ENCODE measurements at places on chromosomes 7 and 10.
A peak's percentile ranks its signal among the peaks of the same experiment; 100 is the strongest.

- no peak for DNase-seq
Measured at GRCh38 chr10:815338-816090, 116.0 kb downstream of the LARP4B start.

DNA sequence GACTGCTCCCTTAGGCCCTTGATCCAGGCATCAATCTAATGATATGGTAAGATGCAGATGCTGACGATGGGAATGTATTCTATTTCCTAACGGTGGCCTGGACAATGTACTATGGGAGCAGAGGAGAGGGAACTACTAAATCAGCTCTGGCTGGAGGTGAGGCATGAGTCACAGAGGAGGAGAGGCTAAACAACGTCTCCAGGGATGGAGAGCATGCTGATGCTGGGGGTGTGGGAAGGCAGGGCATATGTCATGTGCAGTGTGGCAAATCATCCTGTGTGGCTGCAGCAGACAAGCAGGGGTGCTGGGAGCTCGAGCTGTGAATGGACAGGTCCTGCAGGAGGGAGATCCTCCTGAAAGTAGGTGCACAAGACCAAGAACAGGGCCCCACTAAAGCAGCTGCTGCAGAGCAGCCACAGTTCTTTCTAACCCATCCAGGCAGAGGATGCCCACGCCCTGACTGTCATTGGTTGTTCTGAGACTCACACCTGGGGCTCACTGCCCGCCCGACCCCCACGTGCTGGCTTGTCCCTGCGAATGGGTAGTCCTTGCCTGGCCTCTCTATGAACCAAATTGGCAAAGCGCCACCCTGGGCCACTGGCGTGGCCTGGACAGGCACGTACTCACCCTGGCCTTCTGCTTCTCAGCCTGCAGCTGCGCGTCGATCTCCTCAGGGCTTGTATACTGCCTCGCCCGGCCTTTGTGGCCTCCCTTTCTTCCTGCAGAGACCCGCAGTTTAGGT is 4.0 kb downstream of the PDAP1 start:
- no peak for DNase-seq

DNA sequence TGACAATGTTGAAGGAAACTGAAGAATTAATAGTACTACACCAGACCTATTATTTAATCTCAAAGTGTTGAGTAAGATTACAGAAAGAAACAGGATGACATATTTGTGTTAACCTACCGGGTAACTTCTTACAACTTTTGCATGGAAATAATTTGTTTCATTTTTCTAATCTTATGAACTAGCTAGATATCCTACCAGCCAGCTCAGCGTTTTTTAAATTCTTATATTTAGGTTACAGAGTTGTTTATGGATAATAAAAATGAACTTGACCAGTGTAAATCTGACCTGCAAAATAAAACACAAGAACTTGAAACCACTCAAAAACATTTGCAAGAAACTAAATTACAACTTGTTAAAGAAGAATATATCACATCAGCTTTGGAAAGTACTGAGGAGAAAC is 37.0 kb downstream of the KIF11 start:
- DNase-seq: no peak

DNA sequence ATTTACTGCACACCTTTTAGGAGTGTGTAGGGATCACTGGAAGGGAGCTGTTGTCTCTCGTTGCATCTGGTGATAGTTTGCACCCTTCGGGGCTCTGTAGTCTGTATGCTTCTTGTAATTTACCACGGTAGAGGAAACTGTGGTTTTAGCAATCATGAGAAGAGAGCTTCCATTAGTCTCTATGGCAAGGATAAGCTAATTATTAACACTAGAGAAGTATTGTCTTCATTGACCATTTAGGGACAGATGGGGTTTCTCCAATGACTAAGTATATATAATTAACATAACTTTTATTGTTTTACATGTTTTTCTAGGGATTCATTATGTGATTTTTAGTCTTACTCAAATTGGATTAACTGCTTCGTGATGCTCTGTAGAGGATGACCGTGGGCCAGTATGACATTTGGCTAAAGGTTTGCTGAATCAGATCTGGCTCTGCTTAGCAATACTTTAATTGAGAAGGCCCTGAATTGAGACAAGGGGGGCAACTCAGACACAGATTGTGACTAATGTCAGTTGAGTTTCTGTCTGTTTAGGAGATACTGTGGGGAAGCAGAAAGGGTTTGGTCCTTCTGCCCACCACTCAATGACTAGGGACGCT is 8.7 kb downstream of the SLC18A2 start:
- no peak for DNase-seq

- DNase-seq: no peak
Measured at GRCh38 chr7:16061630-16062029, 359.7 kb downstream of the CRPPA start.

GRCh38 chr10:73768881-73769280 is 13.0 kb upstream of the CHCHD1 start:
- DNase-seq: peak; percentile 49

DNA sequence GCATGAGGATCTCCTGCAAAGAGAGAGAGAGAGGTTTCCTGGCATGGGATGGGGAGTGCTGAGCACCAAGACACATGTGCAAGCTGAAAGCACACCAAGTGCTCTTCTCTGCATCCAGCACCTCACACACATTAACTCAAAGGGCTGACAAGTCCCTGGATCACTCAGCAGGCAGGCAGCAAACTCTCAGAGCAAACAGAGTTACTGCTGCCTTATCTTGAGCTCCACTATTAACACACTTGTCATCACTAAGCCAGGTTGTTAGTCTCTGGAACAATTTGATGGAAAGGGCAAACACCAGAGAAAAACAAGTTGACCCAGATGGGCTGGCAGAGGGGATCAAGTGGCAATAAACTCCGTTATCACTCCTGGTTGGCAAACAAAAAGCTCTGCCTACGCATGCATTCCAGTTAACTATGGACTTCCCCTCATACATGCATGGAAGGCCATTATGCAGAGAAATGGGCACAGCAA is 349.9 kb downstream of the KCNMA1 start:
- no peak for DNase-seq

- no peak for DNase-seq
Measured at GRCh38 chr7:158549616-158550393, 37.8 kb downstream of the PTPRN2 start.

DNA sequence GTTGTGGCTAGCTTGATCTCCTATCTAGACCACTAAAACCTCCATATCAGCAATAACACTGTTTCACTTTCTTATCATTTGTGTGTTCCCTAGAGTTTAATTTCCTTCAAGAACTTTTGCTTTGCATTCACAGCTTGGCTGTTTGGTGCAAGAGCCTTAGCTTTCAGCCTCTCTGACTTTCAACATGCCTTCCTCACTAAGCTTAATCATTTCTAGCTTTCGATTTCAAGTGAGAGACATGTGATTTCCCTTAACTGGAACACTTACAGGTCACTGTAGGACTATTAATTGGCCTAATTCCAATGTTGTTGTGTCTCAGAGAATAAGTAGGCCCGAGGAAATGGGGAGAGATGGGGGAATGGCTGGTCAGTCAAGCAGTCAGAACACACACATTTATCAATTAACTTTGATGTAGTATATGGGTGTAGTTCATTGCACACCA is 10.6 kb upstream of the BPGM start:
- no peak for DNase-seq

- no peak for DNase-seq
Measured at GRCh38 chr7:87648316-87648715, 20.1 kb downstream of the RUNDC3B start.

DNA sequence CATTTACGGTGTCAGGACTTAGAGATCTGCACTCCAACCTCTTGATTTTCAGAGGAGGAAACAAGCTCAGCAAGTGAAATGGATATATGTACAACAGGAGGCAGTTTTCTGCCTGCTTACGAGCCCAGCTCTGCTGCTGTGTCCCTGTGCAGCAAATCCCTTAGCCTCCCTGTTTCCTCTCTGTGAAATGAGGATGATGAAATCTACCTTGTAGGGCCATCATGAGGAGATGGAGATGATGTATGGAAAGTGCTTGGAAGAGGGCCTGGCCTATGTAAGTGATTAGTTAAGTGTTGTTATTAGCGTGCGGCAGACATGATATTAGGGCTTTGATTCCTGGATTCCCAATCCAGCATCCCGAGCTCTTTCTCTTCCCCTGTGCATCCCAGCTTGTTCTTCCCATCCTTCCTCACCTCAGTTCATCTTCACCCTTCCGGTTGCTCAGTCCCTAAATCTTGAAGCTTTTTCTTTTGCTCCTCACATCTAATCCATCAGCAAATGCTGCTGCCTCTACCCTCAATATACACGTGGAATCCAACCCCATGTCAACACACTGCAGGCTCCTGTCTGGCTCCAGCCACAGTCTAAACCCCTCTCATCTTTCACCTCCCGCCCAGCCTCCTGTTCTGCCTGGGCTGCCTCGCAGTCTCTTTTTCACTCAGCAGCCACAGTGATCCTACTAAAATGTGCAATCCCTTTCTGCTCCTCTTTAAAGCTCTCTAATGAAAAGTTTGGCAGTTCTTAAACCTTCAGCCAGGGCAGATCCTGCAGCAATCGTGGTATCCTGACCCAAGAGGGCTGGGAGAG is 113.8 kb downstream of the MARCHF5 start:
- DNase-seq: no peak

- no peak for DNase-seq
Measured at GRCh38 chr7:40611095-40611871, 476.5 kb downstream of the SUGCT start.

GRCh38 chr10:129029051-129029450 is 438.0 kb upstream of the MGMT start:
- no peak for DNase-seq

DNA sequence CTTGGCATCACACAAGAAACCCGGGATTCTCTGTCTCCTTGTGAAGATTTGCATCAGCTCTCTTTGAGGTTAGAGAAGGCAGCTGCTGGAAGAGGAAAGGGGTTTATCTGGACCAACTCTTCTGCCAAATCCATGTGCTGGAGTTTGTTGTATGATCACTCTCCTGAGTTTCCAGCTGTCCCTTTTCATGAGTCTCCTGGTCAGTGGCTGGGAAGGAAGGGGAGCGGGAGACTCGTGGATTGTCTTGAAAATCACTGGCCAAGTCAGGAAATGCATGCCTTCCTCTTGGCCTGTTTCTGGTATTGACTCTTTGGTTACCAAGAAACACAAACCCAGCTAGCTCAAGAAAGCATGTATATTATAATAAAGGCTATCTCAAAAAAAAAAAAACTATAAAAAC is 38.8 kb downstream of the TACR2 start:
- DNase-seq: no peak

GRCh38 chr7:21408481-21408820 is 19.4 kb upstream of the SP4 start:
- no peak for DNase-seq

DNA sequence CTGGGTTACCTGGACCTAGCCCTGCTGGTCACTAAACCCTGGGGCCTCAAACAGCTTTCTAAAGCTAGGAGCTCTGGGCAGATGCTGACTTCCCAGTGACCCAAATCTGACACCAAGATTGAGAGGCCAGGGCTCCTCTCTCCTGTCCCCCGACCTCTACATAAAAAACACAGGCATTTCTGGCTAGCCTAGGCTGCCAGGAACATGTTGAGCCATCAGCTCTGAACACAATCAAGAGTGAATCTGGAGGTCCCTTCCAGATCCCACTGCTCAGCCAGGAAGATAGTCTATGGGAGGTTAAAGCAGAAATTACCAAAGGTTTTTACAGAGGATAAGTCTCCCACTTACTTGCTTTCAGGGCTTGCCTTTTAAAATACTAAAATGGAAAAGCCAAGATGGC is 22.1 kb upstream of the PDE1C start:
- DNase-seq: no peak

DNA sequence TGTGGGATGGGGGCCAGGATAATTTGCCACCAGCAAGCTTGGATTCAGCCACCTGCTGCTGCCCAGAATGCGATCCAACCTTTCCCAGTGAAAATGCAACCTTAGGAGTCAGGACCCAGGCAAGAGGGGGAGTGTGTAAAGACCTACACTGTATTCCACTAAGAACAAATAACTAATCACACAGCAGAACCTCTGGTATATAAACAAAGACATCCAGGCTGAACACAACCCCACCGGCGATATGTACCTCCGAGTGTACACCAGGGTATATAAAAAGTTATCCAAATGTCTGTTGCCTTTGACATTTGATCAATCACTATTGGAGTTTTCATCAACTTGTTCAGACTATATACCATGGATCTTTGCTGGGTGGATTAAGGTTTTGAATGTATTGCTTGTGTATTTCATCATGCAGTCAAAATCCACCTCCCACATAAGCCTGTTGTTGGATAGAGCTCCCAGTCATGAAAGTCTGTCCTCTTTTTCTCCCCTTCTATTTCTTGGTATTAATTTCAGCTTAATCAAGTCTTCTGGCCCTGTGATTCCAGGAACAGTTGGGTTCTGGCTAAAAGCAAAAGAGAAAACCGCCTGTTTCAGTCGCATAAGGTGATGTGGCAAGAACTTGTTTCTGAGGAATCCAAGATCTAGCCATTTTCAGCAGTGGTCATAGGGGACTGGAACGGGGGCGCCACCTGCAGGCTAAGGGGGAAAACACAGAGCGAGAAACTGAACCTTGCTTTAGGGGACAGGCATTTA is 290.7 kb downstream of the CCDC3 start:
- DNase-seq: peak; percentile 56

DNA sequence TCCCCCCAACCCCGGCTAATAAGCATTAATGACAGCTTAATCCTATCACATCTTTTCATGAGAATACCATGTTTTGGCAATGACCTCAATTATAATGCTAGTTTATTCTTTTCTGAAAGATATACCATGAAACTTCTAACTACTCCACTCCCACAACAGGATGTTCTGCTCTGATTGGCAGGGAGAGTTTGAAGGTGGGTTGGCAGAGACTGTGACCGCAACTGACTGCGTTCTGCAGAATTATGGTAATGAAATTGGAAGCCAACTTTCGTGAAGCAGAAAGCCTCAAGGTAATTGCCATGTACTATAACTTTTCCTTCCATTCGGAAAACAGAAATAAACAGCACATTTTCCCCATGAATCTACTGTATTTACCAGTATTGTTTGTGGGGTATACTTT is 288.2 kb upstream of the SEMA3D start:
- DNase-seq: no peak

GRCh38 chr7:133512560-133512959 is 259.7 kb downstream of the EXOC4 start:
- DNase-seq: no peak

DNA sequence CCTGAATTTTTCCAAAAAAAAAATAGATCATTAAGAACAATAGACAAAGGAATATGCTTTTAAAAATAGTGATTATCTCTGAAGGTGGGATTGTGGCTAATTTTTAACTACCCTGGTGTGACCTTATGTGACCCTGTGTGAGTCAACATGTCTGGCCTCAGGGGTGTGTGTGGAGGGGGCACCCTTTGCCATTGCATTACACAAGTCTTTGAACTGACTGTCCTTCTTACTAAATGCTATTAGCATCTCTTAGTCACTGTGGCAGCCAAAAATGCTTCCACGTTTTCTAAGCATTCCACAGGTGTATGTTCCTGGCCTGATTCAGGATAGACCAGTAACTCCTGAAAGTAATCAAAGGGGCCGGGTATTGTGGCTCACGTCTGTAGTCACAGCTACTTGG is 175.4 kb downstream of the MGMT start:
- DNase-seq: no peak

DNA sequence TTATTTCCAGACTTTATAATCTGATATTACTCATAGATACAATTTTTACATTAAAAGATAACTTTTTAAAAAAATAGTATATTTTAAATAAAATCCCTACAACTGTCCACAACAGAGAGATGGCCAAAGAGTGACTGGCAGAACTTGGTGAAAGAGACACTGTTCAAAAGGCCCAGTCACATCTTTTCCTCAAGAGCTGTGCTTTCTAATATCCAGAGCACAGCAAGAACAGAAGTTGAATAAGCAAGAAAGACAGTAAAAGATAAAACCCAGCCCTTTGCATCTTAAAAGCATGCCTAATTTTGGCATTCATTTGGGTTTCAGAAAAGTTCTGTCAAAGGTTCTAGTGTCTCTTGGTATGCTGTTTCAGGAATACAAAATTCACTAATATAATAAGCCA is 6.9 kb downstream of the WASL start:
- DNase-seq: no peak
